Fibroblast of upper back skin (primary cell): ENCODE measurements at places on chromosomes 5 and 9.

DNA sequence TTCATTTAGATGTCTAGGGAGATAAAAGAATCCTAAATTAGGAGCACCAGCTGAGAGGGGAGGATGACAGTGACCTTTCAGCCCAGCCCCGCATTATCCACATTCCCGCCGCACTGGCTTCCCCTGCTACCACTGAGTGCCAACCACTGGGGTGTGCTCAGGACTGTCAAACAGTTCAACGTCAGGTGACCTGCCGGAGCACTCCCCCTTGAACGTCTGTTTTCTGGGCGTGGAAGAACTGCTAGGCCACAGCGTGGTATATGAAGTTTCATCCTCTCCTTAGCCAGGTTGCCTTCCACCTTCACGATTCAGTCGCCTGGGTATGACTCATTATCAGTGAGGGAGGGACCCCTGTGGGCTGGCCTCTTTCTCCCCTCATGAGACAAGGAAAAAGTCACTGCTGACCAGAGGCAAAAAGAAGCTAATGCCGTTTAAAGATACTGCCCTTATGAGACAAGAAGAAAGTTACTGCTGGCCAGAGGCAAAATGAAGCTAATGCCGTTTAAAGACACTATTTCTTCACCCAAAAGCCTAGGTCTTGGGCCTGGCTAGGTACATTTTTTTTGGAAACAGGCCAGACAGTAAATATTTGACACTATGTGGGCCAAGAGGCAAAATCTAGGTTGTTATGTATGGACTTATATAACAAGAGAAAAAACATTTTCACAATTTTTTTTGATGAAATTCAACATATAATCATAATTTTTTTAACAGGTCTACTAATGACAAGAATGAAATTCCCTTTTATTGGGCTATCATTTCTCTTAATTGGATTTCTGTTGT, 4.6 kb downstream of the NMRK1 start:
- no peak for DNase-seq

- DNase-seq: peak; percentile 31
Measured at GRCh38 chr5:126234563-126235195, 188.5 kb upstream of the GRAMD2B start.

- no peak for DNase-seq
Measured at GRCh38 chr9:28600226-28600625, 1026.9 kb upstream of the C9orf72 start.

DNA sequence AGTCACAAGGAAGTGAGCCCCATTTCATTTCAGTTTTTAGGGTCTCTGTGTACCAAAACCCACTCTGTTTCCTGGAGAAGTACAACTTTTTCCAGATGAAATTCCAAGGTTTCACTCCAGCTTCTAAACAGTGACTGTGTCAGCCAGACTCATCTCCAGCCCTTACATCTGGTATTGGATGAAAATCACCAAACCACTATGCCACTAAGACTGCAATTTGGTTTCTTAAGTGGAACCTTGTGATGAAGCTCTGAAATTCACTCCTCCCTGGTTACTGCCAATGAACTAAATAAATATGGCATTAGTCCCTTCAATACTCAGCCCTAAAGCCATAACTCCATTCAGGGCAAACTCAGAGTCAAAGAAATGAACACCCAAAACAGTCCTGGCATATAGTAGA, 211.2 kb upstream of the DAPK1 start:
- no peak for DNase-seq

DNA sequence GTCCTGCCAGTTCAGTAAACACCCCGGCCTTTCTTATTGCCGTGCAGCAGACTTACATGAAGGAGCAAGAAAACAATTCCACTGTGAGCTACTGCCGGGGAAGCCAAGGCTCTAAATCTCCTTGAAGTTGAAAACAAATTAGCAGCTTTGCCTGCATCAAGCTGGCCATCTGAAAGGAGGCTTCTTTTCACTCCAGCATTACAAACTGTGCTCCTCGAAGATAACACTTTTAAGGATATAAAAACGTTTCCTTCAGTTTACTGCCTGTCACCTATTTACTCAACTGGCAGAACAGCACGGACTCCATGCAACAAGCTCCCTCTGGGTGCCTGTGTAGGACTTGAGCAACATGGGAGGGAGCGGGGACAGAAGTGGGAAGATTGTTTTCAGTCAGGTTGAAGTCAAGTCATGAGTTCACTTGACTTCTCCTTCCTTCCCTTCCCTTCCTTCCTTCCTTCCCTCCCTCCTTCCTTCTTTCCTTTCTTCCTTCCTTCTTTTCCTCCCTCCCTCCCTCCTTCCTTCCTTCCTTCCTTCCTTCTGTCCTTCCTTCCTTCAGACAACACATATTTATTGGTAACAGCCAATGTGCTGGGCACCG, 67.4 kb downstream of the ZNF608 start:
- no peak for DNase-seq

- no peak for DNase-seq
Measured at GRCh38 chr5:107524111-107524510, 146.6 kb downstream of the EFNA5 start.

GRCh38 chr5:144575736-144576135, 405.1 kb downstream of the KCTD16 start:
- no peak for DNase-seq

GRCh38 chr5:73114044-73114688, 6.2 kb upstream of the TMEM171 start:
- DNase-seq: no peak

DNA sequence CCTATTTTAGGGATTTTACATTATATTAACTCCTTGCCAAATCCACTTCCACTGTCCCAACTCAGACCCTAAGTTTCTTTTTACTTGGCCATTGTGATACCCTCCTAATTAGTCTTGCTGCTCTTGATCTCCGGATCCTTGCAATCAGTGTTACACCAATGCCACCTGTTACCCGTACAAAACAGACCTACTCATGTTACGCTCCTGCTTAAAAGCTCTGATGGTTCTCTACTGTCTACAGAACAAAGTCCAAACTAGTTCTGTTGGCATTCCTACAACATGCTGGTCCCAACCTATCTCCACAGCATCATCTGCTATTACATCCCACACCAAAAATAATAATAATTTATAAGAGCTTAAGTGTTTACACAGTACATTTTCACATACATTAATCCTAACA, 9.8 kb downstream of the ECPAS start:
- no peak for DNase-seq

DNA sequence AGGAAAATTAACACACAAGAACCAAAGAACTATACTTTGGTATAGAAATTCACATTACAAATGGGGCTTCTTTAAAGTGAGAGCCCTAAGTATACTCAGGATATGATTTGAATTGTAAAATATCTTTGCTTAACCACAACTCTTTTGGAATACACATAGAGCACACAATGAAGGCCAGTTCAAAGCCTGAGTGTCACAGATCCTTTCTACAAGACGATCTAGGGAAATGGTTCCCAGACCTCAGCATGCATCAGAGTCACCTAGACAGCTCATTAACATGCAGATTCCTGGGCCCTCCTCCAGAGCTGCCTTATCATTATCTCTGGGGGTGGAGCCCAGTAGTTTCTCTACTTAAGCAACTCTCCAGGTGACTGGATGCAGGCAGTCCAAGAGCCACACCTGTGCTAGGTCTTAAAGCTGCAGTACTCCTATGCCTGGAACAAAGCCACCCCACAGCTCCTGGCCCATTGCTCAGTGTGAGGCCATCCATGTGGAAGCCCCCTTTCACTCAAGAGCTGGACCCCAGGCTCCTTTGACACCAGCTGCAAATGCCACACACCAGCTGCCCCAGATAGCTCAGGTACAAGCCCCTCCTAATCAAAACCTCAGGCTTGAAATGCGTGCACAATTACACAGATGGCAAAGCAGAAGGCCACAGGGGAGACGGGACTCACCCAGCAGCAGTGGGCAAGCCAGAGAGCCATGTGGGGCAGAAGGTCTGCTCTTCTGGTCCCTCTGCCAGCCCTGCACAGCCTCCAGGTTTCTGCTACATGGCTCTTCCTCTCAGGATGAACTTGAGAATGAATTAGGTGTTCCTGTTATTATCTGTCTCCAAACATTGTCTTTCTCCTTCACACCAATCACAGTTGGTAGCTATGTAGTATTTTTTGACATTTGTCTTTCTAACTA, 106.1 kb downstream of the SH3TC2 start:
- DNase-seq: no peak

DNA sequence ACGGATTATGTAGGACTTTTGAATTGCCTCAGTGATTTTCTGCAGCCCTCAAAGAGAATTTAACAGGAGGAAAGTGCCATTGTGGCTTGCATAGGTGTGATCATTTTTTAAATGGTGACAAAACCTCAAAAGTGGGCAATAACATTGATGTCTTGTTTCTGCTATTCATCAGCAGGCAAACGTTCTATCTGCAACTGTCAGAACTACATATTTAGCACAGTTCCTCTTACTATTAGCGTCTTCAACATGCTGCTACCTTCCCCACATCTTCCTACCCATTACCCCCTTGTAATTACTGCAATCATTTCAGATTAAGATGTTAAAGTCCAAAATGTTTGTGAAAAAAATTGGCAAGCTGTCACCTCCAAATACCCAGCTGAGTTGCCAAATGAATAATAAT, 254.6 kb downstream of the SMARCA2 start:
- DNase-seq: no peak

GRCh38 chr5:139438707-139439012, 665 bp downstream of the DNAJC18 start:
- DNase-seq: no peak

GRCh38 chr9:109538346-109538745, 40.2 kb upstream of the PTPN3 start:
- no peak for DNase-seq

DNA sequence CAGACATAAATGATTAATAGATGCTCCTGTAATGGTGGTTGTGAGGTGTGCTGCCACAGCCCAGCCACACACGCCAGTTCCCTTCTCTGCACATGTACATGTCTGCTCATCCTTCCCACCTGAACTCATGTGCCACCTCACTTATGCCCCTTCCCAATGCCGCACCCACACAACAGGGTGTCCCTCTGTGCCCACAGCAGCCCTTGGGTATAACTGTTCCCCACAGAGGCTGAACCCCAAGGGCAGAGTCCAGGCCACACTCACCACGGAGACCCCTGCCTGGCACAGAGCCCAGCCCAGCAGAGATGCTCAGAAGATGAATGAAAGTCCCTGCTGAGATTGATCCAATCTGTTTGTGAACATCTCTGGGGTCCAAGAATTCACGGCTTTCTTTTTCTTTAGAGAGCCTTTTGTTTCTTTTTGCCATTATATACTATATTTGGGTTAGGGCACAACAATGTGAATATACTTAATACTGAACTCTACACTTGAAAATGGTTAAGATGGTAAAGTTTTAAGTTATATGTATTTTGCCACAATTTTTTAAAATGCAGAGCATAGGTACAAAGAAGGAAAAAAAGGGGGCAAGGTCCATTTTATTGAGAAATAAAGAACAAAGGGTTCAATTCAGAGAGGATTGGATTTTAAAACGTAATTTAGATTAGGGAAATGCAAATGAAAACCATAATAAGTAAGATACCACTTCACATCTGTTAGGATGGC, 29.6 kb downstream of the IRF1 start:
- no peak for DNase-seq

DNA sequence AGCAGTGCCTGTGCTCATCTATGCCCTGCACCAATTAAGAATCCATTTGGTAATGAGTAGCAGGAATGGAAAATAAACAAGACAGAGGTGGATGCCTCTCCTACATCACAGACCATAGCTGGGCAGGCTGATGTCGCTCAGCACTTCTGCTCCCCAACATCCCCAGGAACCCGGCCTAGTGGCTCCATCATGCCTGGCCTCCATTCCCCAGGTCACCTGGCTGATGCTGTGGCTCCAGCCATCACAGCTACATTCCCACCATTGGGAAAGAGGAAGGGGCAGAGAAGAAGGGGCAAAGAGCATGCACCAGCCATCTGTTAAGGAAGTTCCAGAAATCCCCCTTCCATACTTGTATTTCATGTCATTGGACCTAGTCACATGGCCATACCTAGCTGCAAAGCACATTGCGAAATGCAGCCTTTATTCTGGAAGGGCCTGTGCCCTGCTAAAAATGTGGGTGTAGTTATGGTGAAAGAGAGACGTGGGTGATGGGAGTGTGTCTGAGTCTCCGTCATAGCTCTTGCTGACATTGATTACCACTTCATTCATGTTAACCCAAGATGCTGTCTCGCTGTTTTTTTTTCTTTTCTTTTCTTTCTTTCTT, 86.1 kb upstream of the ADAMTS2 start:
- DNase-seq: no peak

DNA sequence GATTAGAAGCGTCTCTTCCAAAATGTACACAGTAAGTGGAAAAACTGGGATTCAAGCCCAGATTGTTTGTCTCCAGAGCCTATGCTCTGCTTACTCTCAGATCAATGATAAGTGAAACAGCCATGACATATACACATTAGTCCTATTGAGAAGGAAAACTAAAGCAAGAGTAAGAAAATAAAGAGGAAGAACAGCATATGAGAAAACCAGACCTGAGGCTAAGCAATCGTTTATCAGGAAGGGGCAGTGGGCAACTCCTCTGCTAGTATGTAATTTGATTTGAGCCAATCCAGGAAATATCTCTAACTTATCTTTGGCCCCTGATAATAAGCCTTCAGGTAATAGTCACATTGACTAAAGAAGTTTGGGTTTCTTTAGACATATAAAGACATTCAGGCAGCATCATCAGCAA, 789.9 kb upstream of the C9orf72 start:
- no peak for DNase-seq

- DNase-seq: peak; percentile 54
Measured at GRCh38 chr5:134550271-134551214, 25.1 kb downstream of the JADE2 start.

DNA sequence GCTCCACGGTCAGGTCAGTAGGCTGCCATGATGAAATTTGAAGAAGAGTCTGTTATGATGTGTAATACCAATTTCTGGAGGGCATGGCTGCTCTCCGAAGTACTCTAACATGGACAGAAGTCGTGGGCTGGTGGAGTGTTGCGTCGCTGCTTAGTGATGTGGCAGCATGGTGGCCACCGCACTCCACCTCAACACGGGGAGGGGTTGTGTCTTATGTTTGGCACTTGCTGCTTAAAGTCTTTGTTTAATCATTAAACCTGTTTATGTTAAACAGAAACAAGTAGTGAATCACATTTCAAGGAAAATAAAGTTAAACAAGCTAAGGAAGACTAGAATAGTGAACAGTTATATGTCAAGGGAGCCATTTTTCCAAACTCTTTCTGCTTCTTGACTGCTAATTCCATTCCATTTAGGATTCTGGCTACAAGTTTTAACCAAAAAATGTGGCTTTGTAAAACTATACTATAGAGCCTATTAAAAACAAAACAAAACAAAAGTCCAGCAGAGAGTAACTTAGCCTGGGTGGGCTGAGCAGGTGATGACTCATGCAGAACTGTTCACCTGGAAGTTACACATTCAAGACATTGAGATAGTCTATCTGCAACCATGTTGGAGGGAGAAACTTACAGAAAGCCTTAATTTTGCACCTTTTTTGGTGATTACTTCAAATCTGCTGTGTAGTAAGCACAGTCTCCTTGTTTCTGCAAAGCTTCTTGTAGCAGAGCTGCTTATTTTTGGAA, 9.5 kb downstream of the HABP4 start:
- DNase-seq: no peak

- peak; percentile 75 for DNase-seq
Measured at GRCh38 chr9:109779711-109780452, at the start of gene PALM2AKAP2. Gene PALM2AKAP2, plus strand, starts transcription at chr9:109780198. Its CDS starts 291 bp downstream, at chr9:109780489.
